ENCODE measurements at places on chromosomes 16 and 17.
A peak's percentile ranks its signal among the peaks of the same experiment; 100 is the strongest.

GRCh38 chr17:37567137-37567536, 42.1 kb downstream of the SYNRG start:
- no peak for DNase-seq

GRCh38 chr16:31465788-31466370, 6.1 kb upstream of the TGFB1I1 start:
- DNase-seq = no peak

GRCh38 chr16:15509593-15510535, 75.5 kb downstream of the BMERB1 start:
- DNase-seq = no peak

- DNase-seq = peak; percentile 89
These were observed 2.0 kb downstream of the PPP1R9B start for GRCh38 chr17:50148226-50149090.

GRCh38 chr16:12468552-12468951, 335.1 kb downstream of the CPPED1 start:
- DNase-seq = no peak

DNA sequence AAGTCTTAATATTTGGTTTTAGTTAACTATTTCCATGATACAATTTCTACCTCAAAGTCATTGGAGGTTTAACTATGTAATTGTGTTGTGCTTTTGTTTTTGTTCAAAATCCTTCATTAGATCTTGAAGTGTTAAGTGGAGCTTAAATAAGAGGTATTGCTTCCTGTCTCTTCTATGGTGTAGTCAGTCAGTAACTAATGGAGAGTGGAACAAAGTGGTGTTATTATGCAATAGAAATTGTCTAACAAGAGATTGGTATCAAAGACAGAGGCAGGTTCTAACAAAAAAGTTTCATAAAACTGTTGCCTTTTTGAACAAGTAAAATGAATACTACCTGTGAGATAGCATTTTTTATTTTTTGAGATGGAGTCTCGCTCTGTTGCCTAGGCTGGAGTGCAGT, 45.2 kb downstream of the GRB7 start:
- DNase-seq = no peak

DNA sequence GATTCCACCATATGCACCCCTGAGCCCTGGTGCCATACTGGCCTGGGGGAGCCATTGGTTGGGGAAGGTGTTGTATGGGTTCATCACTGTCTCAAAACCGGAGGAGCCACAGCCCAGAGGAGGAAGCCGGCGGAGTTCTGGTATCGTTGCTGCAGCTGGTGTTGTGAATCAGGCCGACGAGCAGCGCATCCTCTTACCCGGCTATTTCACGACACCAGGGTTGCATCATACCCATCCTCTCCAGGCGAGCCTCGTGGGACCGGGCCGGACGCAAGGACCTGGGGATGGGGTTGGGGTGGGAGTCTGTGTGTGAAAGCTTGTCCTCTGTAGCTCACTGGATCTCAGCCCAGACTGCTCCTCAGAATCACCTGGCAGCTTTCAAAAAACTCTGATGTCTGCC, 6.6 kb upstream of the SLC12A3 start:
- DNase-seq = no peak

DNA sequence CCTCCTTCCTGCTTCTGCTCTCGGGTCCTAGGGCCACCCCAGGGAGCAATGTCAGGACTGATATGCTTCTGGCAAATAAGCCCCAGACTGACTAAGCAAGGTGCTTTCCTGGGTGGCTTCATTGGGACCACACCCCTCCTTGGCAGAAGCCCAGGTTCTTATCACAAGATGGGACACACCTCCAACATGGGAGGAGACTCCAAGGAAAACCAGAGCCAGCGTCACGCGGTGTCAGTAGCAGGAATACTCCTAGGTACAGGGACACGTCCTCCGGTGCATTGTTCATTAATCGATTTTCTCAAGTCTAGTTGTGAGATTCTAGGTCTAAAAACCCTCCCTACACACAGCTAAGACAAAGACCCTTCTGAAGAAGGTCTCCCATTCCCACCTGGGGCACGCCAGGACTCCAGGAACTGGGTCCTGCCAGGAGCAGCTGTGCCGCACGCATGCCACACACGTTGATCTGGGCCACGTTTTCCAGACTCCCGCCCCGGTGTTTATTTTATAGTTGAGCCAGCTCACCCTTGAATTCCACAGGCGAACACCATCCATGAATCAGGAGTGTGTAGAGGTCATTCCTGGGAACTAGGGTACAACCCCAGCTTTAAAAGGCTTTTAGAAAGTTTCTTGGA, 30.8 kb downstream of the FA2H start:
- DNase-seq = no peak

GRCh38 chr17:4208238-4208637, 55.5 kb downstream of the ANKFY1 start:
- DNase-seq = no peak

- DNase-seq = no peak
These were observed 77.0 kb downstream of the IRX6 start for GRCh38 chr16:55401046-55401445.

GRCh38 chr16:51407199-51407598, 256.1 kb upstream of the SALL1 start:
- no peak for DNase-seq

DNA sequence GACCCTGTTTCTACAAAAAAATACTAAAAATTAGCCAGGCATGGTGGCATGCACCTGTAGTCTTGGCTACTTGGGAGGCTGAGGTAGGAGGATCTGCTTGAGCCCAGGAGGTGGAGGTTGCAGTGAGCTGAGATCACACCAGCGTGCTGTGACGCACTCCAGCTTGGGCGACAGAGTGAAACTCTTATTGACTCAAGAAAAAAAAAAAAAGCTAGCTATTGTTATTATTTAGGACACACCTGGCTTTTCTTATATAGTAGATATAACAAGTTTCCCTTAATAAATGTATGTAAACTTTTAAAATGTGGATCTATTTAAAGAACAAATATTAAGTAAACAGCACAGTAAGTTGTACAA, 1.8 kb downstream of the RABEP2 start:
- DNase-seq = no peak

Measured in activated CD8-positive, alpha-beta memory T cell treated with anti-CD3 and anti-CD28 coated beads for 24 hours (primary cell).